ENCODE measurements at places on chromosomes 2 and 18.

DNA sequence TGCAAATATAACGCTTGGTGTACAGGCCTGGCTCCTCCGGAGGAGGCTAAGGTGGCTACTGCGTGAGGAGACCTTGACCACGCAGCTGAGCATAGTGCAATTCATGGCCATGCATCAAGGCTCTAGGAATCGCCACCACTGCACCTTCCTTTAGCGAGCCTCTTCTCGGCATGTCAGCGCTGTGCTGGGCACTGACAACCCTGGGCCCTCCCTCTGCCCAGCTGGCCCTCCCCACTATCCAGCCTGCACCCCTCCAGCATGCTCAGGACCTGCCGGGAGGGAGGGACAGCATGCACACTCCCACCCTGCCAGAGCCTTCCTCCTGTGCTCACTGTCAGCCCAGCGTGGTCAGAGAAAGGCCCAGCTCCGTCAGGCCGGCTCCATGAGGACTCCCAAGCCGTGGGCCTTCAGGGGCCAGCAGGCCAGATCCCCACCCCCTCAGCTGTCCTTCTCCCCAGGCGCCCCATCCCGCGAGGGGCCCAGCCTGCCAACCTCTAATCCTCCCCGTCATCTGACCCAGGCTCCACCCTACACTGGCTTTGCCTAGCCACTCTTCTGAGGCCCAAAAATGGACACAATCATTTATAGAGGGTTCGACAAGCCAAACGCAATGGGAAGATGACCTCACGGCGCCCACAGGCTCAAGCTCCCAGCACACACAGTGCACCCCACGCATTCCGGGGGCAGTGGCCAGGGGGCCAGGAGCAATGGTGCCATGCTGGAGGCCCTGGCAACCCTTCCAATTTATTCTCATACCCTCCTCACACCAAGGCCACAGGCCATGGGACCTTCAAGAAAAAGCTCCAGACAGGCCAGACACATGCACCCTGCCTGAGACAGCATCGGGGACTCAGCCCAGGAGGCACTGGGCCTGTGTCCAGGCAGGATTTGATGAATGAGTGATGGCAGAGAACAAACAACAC is 3.5 kb downstream of the BIN1 start:
- DNase-seq = no peak

- no peak for DNase-seq
These were observed 36.1 kb downstream of the COX7A2L start for GRCh38 chr2:42324949-42325348.

- peak; percentile 97 for DNase-seq
These were observed 172.8 kb upstream of the RBMS1 start for GRCh38 chr2:160666154-160667060.

DNA sequence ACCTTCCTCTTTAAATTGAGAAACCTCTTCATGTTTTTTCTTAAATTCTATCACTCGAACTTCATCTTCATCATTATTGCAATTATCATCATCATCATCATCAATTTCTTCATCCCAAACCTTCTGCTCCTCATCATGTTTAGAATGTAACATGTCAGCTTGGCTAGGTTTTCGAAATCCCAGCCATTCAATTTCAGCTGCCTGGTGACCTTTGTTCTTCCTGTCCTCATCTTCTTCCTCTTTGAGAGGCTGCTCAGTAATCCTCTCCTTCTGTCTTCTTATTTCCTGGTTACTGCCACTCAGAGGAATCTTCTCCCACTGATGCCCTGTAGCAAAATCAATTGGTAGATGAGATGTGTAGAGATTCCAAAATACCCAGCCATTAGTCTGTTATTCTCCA is 4.2 kb downstream of the ERMN start:
- DNase-seq = no peak

- no peak for DNase-seq
These were observed 37.6 kb upstream of the MGAT4A start for GRCh38 chr2:98768384-98769113.

DNA sequence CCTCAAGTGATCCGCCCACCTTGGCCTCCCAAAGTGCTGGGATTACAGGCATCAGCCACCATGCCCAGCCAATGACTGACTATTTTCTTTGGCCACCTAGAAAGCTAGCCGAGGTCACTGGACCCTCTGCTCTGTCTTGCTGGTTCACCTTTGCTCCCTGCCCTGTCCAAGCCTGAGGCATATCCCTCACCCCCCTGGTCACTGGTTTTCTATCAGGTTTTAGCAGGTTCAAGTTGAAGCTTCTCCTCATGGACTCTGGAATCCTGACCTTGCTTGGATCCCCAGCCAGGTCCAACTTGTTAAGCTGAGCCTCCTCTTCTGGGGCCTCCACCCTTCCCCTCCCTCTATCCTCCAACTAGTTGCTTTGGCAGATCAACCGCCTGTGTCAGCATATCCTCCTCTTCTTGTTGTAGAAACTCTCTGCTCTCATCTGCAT is 33.4 kb downstream of the PAX8 start:
- DNase-seq = no peak

- DNase-seq = no peak
These were observed 105.5 kb downstream of the TFCP2L1 start for GRCh38 chr2:121179467-121179866.

DNA sequence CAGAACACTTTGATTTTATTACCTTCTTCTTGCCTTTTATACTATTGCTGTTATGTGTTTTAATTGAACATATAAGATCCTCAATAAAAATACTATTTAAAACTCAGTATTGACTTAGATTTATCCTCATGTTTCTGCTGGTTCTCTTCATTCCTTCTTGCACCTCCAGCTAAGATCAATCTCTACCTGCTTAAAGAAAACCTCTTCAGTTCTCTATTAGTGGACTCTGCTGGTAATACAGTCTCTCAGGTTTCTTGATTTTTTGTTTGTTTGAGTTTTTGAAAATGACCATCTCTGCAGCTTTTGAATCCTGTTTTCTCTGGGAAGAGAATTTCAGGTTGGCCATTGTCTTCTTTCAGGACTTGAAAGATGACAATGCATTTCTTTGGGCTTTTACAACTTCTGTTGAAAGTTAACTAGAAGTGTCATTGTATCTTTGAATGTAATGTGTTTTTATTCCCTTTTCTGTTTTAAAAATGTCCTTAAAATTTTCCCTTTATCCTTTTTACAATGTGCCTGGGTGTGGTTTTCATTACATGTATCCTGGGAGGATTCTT is 29.8 kb upstream of the TMEM131 start:
- DNase-seq = no peak

GRCh38 chr2:69003731-69004130 is 9.2 kb upstream of the ANTXR1 start:
- no peak for DNase-seq

- DNase-seq = no peak
These were observed 549.9 kb upstream of the FSIP2 start for GRCh38 chr2:185188656-185189055.

GRCh38 chr18:66558773-66559172 is 45.1 kb downstream of the CDH19 start:
- peak; percentile 35 for DNase-seq

- DNase-seq = no peak
These were observed 84.1 kb upstream of the LPIN2 start for GRCh38 chr18:3097082-3097481.

DNA sequence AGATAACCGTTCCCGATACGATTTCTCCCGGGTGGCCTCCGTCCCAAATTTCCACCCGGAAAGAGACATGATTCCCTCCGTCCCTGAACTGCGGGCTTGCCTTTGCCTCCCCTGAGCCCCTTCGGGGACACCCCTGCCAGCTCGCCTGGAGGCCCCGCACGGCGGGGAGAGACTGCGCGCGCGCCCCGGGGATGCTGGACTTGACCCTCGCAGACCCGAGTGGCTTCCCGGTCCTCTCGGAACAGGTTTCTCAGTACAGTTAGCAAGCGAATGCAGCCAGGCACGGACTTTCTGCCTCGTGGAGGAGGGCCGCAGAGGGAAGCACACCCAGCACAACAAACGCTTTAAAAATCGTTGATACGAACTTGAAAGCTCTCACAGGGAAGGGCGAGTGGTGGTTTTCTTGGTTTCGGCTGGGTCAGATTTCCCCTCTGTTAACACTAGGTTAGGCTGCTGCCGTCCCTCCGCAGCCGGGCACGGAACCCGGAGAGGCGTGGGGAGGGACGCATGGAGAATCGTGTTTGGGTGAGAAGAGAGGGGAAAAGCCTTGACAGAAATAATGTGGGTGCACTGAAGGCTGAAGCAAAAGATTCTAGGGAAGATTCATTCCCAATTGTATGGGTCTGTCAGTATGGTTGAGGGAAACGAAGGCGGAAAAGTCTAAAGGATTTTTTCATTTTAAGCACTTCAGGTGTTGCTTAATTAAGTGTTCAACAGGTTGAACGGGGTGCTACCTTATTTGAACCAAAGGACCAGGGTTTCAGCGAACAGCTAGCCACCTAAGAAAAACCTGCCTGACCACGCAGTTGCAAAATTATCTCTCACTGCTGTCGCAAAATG is 916 bp downstream of the TNFRSF11A start:
- DNase-seq = no peak

DNA sequence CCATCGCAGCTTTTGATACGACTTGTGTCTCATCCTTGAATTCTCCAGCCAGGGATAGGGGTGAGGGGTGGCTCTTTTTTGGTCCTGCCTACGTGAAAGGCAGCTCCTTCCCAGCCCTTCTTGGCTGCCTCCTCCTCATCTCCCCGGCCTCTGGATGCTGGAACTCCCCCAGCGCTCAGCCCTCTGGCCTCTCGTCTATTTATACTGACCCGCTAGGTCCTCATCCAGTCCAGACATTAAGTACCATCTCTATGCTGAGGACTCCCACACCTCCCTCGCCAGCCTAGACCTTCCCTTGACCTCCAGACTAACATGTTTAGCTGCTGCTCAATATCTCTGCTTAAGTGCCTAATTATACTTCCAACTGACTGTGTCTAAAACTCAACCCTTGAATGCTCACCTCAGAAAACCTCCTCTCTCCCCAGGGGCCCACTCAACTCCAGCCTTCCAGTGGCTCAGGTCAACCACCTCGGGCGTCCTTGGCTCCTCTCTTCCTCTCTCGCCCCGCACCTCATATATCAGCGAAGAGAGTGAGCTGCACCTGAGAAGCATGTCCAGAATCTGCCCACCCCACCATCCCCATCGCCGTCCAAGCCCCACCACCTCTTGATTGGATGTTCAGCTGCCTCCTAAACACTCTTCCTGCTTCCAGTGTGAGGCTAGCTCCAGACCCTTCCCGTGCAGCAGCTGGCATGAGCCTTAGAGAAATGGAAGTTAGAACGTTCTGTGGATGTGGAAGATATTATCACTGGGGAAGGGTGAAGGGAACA is 34.8 kb downstream of the TOGARAM2 start:
- no peak for DNase-seq

DNA sequence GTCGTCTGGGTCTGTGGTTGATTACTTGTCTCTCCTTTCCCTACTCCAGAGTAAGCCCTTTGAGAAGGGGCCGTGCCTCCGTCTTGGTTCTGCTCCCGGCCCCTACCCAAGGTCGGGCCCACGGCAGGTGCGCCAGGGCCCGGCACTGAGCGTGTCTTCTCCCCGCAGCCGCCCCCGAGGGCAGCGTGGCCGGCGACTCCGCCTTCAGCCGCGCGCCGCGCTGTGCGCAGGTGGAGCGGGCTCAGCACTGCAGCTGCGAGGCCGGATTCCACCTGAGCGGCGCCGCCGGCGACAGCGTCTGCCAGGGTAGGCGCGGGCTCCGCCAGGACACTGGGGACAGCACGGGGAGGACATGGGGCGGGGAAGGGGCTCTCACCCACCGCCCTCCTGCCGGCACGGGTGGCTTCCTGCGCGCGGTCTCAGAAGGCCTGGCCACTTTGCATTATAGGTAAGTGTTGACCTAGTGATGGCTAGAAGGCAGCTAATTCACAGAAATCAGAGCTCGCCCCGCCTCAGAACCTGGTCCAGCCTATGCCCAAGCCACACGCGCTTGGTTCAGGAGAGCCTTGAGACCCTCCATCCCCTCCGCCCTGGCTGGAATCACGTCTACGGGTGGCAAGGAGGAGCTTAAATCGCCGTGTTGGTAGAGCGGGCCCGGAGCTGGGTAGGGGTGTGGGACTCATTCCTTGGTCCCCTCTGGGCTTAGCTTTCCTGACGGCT is 43.5 kb downstream of the FBLN7 start:
- DNase-seq = no peak

DNA sequence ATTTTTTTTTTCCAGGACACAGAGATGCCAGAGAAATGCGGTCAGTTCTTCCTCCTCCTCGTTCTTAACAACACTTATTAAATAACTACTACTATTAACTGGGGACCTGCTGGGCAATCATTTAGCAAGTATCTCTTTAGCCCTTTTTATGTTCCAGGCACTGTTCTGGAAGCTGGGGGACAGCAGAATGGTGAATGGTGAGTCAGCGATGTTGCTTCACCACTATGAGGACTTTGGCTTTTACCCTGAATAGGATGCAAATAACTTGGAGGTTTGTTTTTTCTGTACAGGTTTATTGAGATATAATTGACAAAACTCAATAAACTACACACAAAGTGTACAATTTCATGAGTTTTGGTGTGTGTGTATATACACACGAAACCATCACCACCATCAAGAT is 179.9 kb upstream of the MSH6 start:
- DNase-seq = no peak

- no peak for DNase-seq
These were observed 39.1 kb downstream of the CYRIA start for GRCh38 chr2:16626497-16626896.

DNA sequence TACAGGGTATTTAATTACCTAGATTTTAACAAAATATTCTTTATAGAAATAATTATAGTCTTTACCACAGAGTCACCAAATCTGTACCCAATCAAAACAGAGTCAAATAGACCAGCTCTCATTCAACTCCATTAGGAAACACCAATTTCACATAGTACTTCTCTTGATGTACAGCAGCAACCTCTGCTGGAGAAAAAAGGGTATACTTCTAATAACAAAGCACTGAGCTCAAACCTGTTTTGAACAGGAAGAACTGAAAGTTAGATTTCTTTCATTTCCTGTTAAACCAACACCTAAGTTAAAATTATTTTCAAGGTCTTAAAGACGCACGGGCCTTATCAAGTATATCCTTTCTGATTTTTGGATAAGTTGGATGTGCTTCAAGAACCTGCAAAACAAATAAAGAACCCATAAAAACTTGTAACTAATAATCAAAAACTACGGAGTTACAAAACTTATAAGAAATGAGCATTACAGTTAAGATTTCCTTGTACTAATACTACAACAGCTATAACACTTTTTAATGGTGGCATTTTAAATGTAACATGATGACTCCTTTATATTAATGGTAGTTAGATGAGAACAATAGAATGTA is 79.0 kb downstream of the TTC21B start:
- peak; percentile 59 for DNase-seq

- DNase-seq = no peak
These were observed 2.3 kb downstream of the EMX1 start for GRCh38 chr2:72919414-72920317.

- DNase-seq = no peak
These were observed 81.5 kb downstream of the DIS3L2 start for GRCh38 chr2:232042911-232043574.

DNA sequence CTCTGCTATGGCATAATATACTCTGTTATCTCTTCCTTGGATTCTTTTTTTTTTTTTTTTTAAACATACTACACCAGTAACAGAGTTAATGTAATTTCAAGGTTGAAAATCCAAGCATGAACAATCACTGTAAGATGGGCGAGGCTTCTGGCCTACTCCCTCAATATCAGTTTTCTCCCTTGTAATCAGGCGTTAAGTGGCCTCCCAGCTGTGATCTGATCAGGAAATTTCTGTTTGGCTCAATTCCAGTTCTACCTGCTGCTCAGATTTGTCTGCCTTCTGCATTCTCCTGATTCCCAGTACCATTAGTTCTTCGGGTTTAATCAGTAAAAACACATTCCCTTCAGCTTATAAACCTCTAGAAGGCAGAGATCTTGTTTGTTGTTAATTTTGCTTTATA is 18.6 kb downstream of the PRKD3 start:
- DNase-seq = no peak

- peak; percentile 30 for DNase-seq
These were observed 77.0 kb upstream of the CNGA3 start for GRCh38 chr2:98269274-98269673.

Measured in kidney capillary endothelial cell (primary cell).